Effector CD8-positive, alpha-beta T cell (primary cell): ENCODE measurements at places on chromosomes 3 and 15.

GRCh38 chr3:9077029-9077428, 113.8 kb upstream of the RAD18 start:
- no peak for DNase-seq

GRCh38 chr15:25532269-25533140, 93.7 kb upstream of the UBE3A start:
- DNase-seq = no peak

DNA sequence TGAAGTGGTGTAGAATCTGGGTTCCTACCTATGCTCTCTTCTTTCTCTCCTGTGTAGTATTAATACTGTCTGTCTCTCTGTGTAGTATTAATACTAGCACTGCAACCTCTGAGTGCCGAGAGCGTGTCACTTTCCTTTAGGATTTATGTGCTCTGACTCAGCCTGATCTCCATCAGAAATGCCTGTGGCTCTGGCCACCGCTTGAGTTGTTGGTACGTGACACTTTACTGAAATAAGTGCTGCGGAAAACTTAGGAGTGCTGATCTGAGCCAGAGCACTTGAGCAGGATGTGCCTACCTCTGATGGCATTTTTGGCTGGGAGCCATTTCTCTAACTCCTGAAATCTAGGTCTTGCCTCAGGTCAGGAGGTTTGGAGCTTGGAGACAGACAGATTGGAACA, 807.4 kb downstream of the SQOR start:
- no peak for DNase-seq

- DNase-seq = no peak
Measured at GRCh38 chr3:69511361-69511760, 125.5 kb upstream of the FRMD4B start.

GRCh38 chr3:169699536-169700050, 36.1 kb upstream of the MECOM start:
- DNase-seq = no peak

GRCh38 chr3:31434819-31435218, 97.9 kb upstream of the STT3B start:
- DNase-seq = no peak

DNA sequence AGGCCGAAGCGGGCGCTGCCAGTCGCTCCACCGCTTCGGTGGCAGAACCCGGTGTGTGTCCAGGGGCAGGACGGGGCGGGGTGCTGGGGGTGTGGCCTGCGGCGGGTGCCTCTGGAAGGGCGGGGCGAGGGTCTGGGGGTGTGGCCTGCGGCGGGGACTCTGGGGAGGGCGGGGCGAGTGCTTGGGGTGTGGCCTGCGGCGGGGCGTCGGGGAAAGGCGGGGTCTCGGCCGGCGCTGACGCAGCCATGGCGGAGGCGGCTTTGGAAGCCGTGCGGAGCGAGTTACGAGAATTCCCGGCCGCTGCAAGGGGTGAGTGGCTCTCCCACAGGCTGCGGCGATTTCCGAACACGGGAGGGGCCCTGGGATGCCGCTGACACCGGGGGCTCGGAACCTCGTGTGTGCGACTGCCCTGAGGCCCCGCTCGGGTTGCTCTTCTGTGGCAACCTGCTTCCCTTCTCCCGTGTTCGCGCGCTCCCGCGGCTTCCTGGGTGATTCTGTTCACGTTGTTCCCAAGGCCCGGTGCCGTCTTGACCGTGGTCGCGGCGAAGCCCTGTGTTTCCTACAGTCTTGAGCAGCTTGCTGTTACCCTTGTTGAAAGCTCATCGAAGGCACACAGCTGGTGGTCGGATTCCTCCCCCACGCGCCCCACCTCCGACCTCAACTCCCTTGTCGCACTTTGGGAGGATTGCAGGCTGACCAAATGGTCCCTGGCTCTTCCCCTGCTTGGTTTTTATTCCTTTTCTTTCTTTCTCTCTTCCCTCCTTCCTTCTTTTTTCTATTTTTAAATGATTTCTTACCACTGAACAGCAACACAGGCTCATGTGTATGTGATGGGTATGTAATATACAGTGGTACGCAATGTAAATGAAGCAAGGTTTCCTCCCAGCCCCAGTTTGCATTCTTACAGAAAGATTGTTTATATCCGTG, at the start of gene JMJD7:
Gene JMJD7, plus strand, starts transcription at position 213 of the 927 bp plus-strand sequence. Its CDS starts 33 bp downstream, at position 246.
- DNase-seq = peak; percentile 95

GRCh38 chr3:190238871-190239270, 83.4 kb downstream of the CLDN1 start:
- DNase-seq = no peak

DNA sequence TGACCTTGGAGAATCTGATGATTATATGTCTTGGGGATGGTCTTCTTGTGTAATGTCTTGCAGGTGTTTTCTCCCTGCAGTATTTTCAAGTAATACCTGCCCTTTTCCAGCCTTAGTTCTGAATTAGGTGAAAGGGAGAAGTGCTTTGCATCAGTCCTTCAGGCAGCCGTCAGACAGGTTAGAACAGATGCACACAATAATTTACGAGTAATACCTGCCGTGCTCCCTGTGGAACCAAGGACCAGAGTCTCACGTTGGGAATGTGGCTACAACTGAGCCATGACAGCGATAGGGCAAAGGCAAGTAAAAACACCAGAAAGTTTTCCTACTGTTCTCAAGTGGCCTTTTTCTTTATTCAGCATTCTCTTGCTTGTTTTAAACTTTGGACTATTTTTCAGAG, 69.1 kb downstream of the CHCHD6 start:
- no peak for DNase-seq

DNA sequence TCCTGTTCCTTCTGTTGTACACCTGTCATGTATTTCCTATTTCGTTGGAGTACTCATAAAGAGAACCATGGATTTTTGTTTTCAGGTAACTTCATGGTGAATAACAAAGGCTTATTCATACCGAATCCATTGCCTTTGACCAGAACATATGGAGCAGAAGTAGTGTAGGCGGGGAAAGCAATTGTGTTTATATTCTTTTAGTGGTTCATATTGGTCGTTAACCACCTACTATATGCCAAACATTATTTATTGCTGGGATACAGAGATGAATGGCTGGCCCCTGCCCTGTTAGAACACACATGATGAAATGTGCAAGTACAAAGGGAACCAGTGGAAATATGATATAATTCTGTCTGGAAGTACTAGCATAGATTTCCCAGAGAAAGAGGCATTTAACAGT, 9.8 kb downstream of the RPUSD2 start:
- DNase-seq = no peak

DNA sequence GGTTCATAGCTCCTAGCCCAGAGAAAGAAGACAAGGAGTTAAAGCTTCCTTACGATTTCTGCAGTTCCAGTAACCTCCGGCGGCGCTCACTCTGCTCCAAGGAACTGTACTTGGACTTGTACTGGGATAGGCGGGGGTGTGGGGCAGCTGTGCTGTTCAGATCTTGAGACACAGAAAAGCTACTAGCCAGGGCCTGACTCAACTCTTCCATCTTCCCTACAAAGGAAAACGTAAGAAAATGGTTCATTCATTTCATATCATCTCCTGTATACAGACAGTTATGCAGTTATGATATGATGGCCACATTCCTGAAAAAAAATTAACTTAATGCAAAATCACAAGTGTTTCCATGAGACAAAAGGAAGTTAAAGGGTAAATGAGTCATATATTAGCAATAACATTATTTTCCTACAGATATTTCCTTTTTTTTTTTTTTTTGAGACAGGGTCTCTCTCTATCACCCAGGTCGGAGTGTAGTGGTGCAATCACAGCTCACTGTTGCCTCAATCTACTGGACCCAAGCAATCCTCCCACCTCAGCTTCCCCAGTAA, 4.6 kb downstream of the SNUPN start:
- DNase-seq = no peak

- DNase-seq = no peak
Measured at GRCh38 chr3:126452213-126452612, 23.5 kb downstream of the ZXDC start.

DNA sequence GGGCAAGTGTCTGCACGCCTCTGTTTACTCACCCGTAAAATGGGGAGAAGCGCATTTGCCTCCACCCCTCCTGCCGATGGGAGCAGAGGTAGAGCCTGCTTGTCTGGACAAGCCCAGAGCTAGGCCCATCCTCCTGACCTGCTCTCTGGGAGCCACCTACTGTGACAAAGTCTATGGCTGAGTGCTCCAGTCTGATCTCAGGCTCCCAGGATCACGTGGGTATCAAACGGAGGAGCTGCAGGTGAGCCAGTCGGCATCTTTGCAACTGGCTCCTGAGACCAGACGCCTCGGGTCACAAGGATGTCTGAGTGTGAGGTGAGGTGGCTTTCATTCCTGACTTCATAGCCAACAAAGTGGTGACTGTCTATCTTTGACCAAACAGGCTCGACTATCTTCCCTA, 2.1 kb upstream of the ALDH1A3 start:
- DNase-seq = no peak

DNA sequence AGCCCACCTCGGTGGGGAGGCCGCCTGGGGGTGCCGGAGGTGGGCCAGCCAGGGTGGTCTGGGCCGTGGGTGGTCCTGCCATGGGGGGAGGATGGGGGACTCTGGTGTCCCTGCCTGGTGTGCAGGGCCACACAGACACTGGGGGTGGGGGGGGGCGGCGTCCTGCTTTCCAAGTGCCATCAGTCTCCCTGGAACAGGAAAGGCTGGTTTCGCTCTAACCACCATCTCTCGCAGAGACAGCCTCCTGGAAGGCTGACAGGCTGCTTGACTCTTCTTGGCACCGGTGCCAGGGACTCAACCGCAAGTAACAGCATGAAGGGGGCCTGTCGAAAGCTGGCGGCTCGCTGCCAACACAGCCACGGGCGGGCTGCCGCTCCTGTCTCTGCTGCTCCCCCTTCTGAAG, 40.3 kb downstream of the RGMA start:
- no peak for DNase-seq

- DNase-seq = no peak
Measured at GRCh38 chr3:188446014-188446413, 292.1 kb downstream of the LPP start.

- no peak for DNase-seq
Measured at GRCh38 chr3:143165211-143165610, 45.6 kb downstream of the CHST2 start.

- DNase-seq = no peak
Measured at GRCh38 chr15:29452881-29453731, 183.5 kb upstream of the NSMCE3 start.

DNA sequence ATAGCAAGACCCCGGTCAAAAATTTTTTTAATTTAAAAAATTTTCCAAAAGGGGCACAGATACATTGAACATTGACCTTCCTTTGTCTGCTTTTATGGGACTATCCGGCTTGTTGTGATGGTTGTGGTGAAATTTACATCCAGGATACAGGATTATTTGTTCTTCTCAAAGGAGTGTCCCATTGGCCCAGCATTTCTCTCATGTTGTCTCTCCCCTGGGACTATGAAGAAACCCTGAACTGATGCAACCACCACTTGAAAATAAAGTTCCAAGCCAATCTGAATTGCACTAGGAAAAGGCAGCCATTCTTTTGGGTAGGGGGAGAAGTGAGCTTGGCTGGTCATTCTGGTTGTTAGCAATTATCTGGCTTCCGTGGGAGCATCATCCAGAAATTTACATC, 58.4 kb downstream of the PPARG start:
- DNase-seq = no peak

- no peak for DNase-seq
Measured at GRCh38 chr15:78208887-78209645, 25.3 kb downstream of the ACSBG1 start.

DNA sequence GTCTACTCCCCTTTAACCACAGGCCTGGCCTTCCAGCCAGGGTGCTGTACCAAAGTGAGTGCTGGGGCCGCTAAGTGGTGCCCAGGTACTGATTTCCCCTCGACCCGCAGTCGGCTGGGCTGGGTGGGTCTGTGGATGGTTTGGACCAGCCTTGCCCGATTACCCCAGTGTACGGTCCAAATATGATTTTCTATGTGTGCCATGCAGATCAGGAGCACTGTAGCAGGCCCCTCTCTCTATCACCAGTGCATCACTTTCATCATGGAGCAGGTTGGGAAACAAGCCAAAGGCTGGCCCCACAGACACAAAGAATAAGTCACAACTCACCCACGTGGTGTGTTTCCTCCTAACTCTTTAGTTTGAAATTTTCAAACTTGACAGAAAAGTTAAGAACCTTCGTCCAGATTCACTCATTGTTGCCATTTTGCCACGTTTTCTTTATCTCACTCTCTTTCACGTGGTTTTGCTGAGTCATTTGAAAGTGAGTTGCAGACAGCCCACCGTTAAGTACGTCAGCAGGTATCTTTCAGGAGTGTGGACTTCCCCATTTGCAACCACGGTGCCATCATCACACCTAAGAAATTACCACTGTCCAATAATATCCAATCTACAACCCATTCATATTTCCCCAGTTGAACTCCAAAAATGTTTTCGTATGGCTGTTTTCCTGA, 37.0 kb downstream of the ZNF710 start:
- DNase-seq = no peak

- no peak for DNase-seq
Measured at GRCh38 chr15:70210528-70210927, 112.8 kb upstream of the TLE3 start.

DNA sequence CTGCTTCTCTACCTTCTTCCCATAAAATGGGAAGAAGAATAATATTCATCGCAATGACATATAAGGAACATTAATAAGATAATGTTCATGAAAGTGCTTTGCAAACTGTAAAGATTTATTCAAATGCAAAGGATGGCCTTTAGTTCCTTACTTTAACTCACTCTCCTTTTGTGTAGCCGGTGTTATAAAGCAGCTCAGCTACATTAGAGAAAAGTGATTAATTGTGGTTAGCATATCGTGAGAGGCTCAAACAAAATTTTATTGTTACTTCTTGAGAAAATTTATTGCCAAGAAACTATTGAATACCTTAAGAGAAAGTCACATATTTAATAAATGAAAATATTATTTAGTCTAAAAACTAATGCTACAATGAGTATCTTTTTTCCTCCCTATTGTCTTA, 250.7 kb upstream of the NR2E3 start:
- DNase-seq = no peak

DNA sequence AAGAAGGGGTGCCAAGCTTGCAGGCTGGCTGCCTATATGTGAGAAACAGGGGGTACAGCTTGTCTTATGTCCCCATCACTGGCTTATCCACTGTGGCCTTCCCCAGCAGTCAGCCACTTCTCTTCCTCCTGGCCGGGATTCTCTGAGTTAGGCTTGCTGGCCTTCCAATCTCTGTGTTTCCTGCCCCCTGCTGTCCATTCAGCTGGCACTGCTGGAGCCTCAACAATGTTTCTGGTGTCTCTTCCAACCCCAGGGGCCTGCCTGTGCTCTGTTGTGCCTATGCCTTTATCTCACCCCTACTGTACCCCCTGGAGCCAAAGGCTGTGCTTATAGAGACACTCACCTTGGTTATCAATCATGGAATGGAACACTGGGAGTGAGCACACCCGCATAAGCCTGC, 36.5 kb downstream of the ANAPC13 start:
- DNase-seq = no peak
